Spinal cord (tissue), 10 donors: ENCODE measurements at places on chromosomes 3 and 15. TPM values are rescaled to one million over a fixed set of nuclear protein-coding genes. Genes with fewer than 3 reads are reported as not detected.

Gene STXBP5L
- total RNA-seq: 19.1 TPM

Gene CSTA
- 6.3 TPM for total RNA-seq

Gene ROPN1B
- 1.3 TPM for total RNA-seq

Gene ADCY5
- 56.7 TPM for total RNA-seq

Gene COL6A5
- total RNA-seq: 0.20 TPM

Gene CILP
- total RNA-seq: 0.94 TPM

Gene SEMA5B
- total RNA-seq: 14.2 TPM

Gene LARP6
- total RNA-seq: 20.6 TPM

Gene TP63
- total RNA-seq: 3.9 TPM

Gene COMMD2
- 65.2 TPM for total RNA-seq

Gene CHRNA5
- total RNA-seq: 1.7 TPM

Gene RBM15B
- total RNA-seq: 13.5 TPM

Gene ZMYND10
- total RNA-seq: 8.8 TPM

Gene RYR3
- total RNA-seq: 15.7 TPM

Gene TUSC7
- not detected for total RNA-seq

Gene SPPL2A
- total RNA-seq: 69.8 TPM

Gene IL5RA
- 5.7 TPM for total RNA-seq

Gene ITIH4
- 11.2 TPM for total RNA-seq

Gene HCLS1
- total RNA-seq: 10.2 TPM

Gene RTP1
- 0.40 TPM for total RNA-seq

Gene MORC1
- total RNA-seq: 0.06 TPM

Gene SLC12A8
- 4.2 TPM for total RNA-seq

Gene ILDR1
- total RNA-seq: 0.11 TPM

Gene SYNPR
- total RNA-seq: 83.5 TPM

Gene LRTM1
- total RNA-seq: 0.17 TPM

Gene COLQ
- 10.5 TPM for total RNA-seq

Gene STAB1
- 79.7 TPM for total RNA-seq

Gene FNDC3B
- total RNA-seq: 59.8 TPM

Gene FOXB1
- 2.1 TPM for total RNA-seq

Gene PLSCR2
- 0.22 TPM for total RNA-seq
